ENCODE measurements at places on chromosomes 13 and 19.

- no peak for DNase-seq
Measured at GRCh38 chr19:48999481-49000325, 6.0 kb downstream of the RUVBL2 start.

- DNase-seq, result no peak
Measured at GRCh38 chr19:23996549-23996948, 81.9 kb downstream of the ZNF726 start.

DNA sequence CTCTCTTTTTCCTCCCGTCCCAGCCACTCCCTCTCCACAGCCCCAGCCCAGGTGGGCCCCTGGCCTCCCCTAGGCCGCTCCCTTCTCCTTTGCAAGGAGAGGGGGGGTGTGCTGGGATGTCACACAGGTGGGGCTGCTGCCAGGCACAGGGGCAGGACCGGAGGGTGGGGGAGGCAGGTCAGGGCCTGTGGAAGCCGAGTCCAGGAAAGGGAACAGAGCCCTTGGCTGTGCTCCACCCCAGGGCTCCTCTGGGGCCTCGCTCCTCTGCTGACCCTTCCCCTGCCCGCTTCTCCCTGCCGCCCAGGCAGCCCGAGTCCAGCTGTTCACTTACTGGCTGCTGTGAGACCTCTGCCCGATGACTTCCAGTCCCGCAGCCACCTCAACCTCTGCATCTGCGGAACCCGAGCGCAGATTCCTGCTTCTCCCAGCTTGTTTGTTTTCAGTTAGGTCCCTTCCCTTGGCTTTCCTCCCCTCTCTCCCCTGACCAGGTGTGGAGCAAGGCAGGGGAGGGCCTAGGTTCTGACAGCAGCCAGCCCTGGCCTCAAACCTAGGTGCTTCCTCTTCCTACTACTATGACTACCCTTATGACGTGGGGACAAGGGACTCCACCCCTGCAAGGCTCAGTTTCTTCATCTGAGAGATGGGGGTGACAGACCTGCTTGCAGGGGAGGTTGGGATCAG, 850 bp upstream of the KLK11 start:
- DNase-seq, result no peak

DNA sequence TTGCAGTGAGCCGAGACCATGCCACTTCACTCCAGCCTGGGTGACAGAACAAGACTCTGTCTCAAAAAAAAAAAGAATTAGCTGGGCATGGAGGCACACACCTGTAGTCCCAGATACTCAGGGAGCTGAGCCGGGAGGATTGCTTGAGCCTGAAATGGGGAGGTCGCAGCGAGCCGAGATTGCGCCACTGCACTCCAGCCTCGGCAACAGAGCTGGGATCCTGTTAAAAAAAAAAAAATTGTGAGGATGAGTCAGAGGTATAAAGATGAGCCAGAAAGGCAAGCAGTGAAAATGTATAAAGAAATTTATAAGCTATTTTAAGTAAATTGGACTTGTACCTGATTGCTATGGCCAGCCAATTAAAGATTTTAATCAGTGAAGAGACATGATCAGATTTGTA, 21.1 kb downstream of the KBTBD6 start:
- no peak for DNase-seq

DNA sequence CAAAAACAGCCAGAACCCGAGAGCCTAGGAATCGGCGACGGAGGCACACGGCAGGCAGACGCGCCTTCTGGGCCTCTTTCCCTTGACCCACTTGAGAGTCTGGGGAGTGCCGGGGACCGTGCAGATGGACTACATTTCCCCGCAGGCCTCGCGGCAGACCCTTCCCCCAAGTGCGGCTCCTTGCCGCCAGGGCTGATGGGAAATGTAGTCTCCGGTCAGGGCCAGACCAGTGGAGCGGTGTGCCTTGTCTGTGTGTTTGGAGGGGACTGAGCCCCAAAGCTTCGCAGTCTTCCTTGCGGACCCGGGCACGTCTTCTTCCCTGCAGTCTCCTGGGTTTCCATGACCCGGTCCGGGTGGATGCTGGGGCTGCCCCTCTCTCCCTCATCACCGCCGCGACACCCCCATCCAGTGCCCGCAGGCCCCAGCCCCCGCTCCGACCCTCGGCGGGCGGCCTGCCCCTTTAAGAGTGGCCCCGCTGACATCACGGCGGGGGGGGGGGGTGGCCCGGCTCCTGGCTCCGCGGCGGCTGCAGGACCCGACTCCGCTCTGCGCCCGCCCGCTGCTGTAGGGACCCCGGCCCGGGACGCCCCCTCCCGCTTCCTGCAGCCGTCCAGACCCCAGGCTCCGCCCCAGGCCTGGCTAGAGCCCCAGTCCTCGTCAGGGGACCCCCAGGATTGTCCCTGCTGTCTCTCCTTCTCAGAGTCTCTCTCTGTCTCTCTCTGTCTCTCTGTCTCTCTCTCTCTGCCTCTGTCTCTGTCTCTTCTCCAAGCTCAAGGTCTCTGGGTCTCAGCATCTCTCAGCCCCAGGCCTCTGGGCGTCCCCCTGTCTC, 758 bp upstream of the CACNG7 start:
- DNase-seq, result peak; percentile 97

DNA sequence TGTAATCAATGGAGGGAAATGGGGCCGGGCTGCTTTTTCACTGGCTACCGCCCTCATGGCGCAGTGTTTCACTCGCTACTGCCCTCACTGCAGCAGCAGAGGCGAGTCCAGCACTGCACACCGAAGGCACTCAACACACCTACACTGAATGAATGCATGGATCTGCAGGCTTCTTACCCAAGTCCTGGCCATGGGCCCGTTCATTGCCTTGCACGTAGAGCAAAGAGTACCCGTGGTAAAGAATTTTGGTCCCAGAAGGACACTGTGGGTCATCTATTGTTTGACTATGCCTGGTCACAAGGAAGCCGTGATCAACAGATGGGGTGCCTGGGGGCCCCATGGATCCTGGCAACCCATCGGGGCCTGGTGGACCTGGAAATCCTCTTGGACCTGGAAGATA, 144.9 kb downstream of the COL4A1 start:
- no peak for DNase-seq

- no peak for DNase-seq
Measured at GRCh38 chr13:98182589-98182988, 5.5 kb upstream of the RNF113B start.

- no peak for DNase-seq
Measured at GRCh38 chr13:96848286-96848685, 146.0 kb downstream of the OXGR1 start.

GRCh38 chr13:99565478-99566124, 64.3 kb downstream of the TM9SF2 start:
- no peak for DNase-seq

- peak; percentile 64 for DNase-seq
Measured at GRCh38 chr19:40610396-40611064, 9.4 kb downstream of the LTBP4 start.

GRCh38 chr13:114080739-114081561, 51.5 kb downstream of the RASA3 start:
- DNase-seq, result no peak

DNA sequence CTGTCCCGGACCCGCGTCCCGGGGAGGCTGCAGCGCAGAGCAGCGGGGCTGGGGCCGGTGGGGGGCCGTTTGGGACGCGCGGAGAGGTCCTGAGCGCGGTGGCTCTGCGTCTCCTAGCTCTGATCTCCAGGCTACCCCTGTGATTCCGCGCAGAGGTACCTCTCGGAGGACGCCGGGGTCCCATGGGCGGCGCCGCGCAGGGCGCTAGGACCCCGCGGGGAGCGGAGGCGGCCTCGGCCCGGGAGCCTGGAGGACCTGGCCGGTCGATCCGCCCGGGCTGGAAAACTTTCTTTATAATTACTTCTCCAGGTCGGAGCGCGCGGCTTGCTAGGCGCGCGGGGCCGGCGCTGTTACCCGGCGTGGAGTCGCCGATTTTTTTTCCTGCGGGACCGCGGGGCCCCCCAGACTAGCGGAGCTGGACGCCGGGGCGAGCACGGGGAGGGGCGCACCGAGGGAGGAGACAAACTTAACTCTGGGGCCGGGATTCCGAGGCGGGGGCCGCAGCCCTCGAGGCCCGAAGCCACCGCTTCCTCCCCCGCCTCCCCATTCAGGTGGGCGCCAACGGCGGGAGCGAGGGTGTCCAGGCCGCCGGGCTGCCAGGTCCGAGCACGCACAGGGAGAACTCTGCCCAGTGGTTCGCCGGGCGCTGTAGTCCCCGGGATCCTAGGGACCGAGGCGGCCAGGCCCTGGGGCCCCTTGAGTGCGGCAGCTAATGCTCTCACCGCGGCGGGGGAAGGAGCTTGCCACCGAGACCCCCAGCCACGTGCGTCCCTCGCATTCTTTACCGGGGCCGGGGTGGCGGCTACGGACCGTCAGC, 848 bp upstream of the CEBPA start:
- peak; percentile 68 for DNase-seq

DNA sequence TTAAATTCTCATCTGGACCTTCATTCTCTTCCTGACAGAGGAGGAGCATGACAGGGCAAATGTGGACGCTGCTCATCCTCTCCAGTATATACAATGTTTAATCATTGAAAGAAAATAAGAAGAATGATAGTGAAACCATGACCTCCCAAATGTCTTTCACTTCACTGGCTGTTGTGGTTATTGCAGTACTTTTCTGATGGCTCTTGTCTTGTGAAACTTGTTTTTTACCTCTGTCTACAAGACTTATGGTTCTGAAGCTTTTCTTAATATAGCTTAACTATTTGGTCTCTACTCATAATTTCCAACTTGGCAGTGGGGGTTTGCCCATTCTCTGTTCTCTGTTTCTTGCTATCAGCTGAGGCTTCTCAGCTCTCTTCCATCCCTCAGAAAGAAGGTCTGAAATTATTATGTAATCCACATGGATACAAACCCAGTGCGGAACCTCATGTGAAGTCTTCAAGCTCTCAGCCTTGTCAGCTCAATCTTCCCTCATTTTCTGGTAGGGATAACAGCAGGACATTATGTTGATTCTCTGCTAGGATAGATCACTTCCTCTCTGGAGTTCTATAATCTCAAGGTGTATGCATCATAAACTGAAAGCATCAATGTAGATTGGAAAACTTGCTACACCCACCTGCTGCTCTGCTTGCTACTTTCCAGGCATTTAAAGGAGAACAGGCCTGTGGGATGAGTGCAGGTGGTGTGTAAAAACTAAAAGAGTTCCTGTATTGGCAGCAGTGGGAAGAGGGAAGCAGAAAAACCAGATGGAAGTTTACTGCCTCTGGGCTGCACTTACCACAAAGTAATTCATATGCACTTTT, 250.3 kb upstream of the HTR2A start:
- DNase-seq, result no peak

DNA sequence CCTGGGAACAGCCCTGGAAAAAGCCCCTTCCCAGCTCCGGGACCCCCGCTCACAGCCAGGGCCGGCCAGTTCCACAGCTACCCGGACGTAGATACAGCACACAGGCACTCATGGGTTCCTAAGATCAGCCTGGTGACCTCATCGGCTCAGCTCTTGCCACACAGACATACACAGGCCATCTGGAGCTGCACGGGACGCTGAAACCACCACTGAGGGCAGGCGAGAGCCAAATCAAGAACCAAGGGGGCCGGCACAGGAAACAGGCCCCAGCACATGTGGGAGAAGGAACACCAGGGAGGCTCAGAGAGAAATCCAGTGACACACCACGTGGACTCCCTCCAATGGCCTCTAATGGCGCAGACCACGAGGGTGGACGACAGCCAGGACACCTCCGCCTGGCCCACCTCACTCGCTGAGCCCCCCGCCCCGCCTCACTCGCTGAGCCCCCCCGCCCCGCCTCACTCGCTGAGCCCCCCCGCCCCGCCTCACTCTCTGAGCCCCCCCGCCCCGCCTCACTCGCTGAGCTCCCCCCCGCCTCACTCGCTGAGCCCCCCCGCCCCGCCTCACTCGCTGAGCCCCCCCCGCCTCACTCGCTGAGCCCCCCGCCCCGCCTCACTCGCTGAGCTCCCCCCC, 69.7 kb upstream of the C13orf46 start:
- peak; percentile 55 for DNase-seq

- DNase-seq, result peak; percentile 16
Measured at GRCh38 chr19:35784503-35785338, 9.4 kb downstream of the ARHGAP33 start.

DNA sequence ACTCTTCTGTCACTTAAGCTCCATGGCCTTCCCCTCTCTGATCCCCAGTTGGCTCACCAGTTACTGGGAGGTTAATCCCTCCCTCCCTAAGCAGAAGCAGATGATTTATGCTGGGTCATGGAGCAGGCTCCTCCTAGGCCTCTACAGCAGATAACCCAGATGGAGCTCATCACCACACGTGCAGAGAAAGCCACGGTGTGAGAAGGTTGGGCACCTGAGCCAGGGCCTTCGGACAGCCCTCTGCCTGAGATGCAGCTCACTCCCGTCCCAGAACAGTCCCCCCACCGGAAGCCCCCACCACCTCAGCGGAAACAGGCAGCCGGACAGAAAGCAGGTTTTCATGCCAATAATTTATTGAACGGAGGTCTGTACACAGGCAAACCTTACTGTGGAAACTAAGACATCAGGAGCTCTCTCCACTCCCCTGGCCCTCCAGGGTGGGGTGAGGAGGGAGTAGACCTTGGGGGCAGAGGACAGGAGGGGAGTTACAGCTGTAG, 9.8 kb downstream of the ZNF526 start:
- DNase-seq, result no peak

DNA sequence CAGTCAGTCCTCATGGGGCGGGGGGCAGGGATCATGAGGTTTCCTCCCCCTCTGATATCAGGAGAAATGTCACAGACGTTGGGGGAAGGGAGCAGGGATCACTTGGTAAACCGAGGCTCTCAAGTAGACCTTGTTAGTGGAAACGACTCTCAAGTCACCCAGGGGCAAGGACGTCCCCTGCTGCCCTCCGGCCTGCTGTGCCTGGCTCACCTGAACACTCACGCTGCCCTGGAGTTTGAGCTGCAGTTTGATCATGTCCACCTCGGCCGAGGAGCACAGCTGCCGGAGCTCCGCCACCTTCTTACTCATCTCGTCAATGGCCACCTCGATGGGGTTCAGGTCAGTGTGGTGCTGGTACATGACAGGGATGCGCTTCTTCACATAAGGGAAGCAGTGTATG, 47.6 kb upstream of the SLC15A1 start:
- DNase-seq, result no peak

DNA sequence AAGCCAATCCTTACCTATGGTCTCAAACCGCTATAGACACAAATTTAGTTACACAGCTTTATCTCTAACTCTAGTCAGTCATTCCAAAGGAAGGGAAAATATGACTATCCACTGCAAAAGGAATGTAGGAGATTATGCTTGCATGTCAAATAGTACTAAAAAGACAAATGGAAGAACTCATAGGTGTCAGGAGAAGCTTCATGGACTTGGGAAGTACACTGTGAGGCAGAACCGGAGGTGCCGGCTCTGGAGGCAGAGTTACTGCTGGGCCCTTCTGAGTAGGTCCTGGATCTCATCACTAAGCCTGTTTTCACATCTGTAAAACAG, 97.5 kb downstream of the FOXO1 start:
- DNase-seq, result no peak

- no peak for DNase-seq
Measured at GRCh38 chr13:96769874-96770273, 224.4 kb downstream of the OXGR1 start.

DNA sequence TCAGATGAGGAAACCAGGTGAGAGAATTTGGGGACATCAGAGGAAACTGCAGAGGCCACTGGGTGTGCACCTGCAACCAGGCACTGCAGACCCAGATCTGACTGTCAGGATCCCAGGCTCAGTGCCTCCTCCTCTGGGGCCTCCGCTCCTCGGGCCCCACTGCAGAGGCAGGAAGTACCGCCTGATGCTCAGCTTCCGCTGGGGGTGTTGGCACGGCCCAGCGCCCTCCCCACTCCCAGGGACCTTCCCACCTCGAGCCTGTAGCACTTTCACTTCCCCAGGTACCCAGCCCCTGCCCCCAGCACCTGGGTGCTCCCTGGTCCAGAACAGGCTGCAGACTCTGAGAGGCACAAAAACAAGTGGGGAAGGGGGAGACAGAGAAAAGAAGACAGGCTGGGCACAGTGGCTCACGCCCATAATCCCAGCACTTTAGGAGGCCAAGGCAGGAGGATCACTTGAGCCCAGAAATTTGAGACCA, 1.4 kb upstream of the CD37 start:
- DNase-seq, result no peak

Measured in NCI-H526 (cell line).